ENCODE measurements at places on chromosomes 2 and 18. TPM values are rescaled to one million over a fixed set of nuclear protein-coding genes. Genes with fewer than 3 reads are reported as not detected.
A peak's percentile ranks its signal among the peaks of the same experiment; 100 is the strongest.

SH3RF3 gene
- 0.31 TPM for total RNA-seq

GNLY gene
- 9.0 TPM for total RNA-seq

CRYBA2 gene
- total RNA-seq, result not detected

RANBP2 gene
- total RNA-seq, result 83.4 TPM

KCNS3 gene
- not detected for total RNA-seq

SOWAHC gene
- total RNA-seq, result 0.15 TPM

YIPF4 gene
- total RNA-seq, result 47.0 TPM

DNA sequence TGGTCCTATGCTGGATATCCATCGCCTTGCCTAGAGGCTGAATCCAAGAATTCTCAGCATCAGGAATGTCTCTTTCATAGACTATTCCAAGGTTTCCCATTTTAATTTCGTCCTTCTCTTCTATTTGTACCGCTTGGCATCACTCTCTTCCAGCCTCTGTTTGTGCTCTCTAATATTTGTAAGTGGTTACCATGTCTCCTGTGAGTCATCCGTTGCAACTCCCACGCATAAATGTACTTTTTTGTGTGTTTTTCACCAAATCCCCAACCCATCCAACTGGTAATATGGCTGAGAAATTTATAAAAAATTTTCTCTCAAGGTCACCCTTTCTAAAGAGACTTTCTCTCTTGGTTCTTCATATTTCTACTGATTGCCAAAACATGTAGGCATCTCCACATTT, 21.8 kb downstream of the COLEC12 start:
- no peak overlapping the region for H3K4me3 ChIP-seq
- no peaks in the 10 kb centered on the region for H3K4me1 ChIP-seq
- H3K27ac ChIP-seq, result no peak overlapping the region

GRCh38 chr2:62774555-62775366, 69.2 kb downstream of the EHBP1 start:
- no peaks in the 10 kb centered on the region for H3K4me1 ChIP-seq
- DNase-seq, result no peak
- no peaks in the 10 kb centered on the region for H3K27me3 ChIP-seq

DNA sequence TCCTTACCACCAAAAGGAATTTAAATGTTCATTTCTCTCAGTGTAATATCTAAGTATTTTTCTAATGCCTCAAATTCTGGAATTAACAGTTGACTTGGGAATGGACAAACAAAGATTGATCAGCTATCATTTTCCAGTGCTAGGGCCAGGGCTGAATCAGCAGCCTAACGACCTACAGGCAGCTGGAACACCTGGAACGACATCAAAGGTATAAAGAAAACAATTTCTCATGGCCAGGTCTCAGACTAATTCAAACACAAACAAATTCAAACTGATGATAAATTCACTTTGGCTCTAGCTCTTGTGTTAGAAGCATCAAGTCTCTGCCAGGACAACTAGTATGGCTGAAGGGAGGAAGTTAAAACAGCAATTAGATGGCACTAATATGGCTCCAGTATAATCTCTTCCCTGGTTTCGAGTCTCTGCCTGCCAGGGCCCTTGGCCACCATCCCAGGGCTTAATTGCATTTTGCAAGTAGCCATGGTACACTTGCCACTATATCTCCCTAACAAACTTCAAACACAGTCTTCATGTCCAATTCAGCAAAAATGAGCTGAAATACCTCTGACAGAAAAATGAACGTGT, 70.2 kb upstream of the FSHR start:
- no peak overlapping the region for H3K27ac ChIP-seq
- H3K27me3 ChIP-seq, result no peaks in the 10 kb centered on the region
- no peaks in the 10 kb centered on the region for H3K36me3 ChIP-seq
- no peak overlapping the region for H3K4me3 ChIP-seq

GRCh38 chr2:159558479-159558878, 57.9 kb downstream of the BAZ2B start:
- H3K36me3 ChIP-seq, result no peaks in the 10 kb centered on the region
- H3K27ac ChIP-seq, result no peak overlapping the region
- no peak for DNase-seq
- H3K27me3 ChIP-seq, result no peaks in the 10 kb centered on the region

- H3K4me1 ChIP-seq, result no peaks in the 10 kb centered on the region
- no peaks in the 10 kb centered on the region for H3K27me3 ChIP-seq
- no peaks in the 10 kb centered on the region for H3K36me3 ChIP-seq
- no peak overlapping the region for H3K4me3 ChIP-seq
Observed at GRCh38 chr2:82968358-82968757, 1490.7 kb downstream of the SUCLG1 start.

DNA sequence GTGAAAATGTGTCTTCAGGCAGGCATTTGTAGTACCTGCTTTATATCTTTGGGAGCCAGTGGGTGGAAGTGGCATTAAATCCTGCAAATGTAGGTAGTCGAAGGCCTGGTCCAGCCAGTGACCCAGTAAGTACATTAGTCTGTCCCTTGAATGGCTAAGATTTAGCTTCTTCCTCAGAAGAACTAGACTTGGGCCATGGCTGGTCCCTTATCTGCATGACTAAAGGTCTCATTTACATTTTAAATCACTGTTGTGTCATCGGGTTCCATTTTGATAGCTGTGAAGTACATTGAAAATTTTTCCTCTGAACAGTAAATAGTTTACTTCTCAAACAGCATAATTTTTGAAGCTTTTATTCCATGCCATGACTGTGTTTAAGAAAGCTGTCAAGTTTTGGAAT, 438.4 kb upstream of the KLHL29 start:
- no peaks in the 10 kb centered on the region for H3K27me3 ChIP-seq
- no peaks in the 10 kb centered on the region for H3K36me3 ChIP-seq
- no peaks in the 10 kb centered on the region for H3K4me1 ChIP-seq
- H3K4me3 ChIP-seq, result no peak overlapping the region

- H3K4me3 ChIP-seq, result no peak overlapping the region
- no peaks in the 10 kb centered on the region for H3K36me3 ChIP-seq
- no peaks in the 10 kb centered on the region for H3K27me3 ChIP-seq
- no peak overlapping the region for H3K27ac ChIP-seq
Observed at GRCh38 chr2:151238527-151239487, 22.9 kb downstream of the RBM43 start.

GRCh38 chr2:20539776-20540586, 93.1 kb downstream of the RHOB start:
- no peak overlapping the region for H3K4me3 ChIP-seq
- DNase-seq, result no peak
- no peaks in the 10 kb centered on the region for H3K27me3 ChIP-seq
- no peaks in the 10 kb centered on the region for H3K36me3 ChIP-seq
- H3K27ac ChIP-seq, result no peak overlapping the region
- no peaks in the 10 kb centered on the region for H3K4me1 ChIP-seq

GRCh38 chr2:240440704-240441320, 5.3 kb downstream of the GPC1 start:
- H3K36me3 ChIP-seq, result no peaks in the 10 kb centered on the region
- peaks cover 6% of the 10 kb centered on the region for H3K4me1 ChIP-seq
- H3K27ac ChIP-seq, result no peak overlapping the region
- H3K4me3 ChIP-seq, result no peak overlapping the region

DNA sequence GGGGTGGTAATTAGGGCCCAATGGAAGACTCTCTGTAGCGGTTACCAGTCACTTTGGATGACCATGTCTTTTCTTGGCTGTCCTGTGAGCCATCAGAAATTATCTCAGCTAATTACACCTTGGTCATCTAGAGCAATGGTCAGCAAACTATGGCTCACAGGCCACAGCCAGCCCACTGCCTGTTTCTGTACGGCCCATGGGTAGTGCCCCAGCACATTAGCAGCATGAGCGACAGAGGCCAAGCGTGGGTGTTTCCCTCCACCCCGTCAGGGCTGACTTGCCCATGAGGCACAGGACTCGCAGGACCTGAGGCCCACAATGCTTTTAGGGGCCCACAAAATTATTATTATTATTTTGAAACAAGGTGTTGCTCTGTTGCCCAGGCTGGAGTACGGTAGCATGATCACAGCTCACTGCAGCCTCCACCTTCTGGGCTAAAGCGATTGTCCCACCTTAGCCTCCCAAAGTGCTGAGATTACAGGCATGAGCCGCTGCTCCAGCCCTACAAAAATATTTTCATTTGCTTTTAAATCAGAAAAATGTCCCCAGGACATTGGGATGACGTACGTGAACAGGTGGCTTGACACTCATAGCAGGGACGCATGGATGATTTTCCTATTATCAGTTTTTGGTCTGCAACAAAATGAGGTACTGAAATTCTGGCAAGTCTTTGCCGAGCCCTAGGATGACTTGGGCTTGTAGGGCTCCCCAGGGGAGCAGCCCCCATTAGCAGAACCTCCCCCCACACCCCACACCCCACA, 29.3 kb upstream of the CEP68 start:
- H3K36me3 ChIP-seq, result no peaks in the 10 kb centered on the region
- no peak for DNase-seq
- peaks cover 14% of the 10 kb centered on the region for H3K4me1 ChIP-seq
- H3K4me3 ChIP-seq, result no peak overlapping the region
- no peak overlapping the region for H3K27ac ChIP-seq

GRCh38 chr2:240502430-240503121, 55.2 kb downstream of the ANKMY1 start:
- no peaks in the 10 kb centered on the region for H3K36me3 ChIP-seq
- H3K4me3 ChIP-seq, result no peak overlapping the region
- H3K4me1 ChIP-seq, result no peaks in the 10 kb centered on the region
- no peak overlapping the region for H3K27ac ChIP-seq

DNA sequence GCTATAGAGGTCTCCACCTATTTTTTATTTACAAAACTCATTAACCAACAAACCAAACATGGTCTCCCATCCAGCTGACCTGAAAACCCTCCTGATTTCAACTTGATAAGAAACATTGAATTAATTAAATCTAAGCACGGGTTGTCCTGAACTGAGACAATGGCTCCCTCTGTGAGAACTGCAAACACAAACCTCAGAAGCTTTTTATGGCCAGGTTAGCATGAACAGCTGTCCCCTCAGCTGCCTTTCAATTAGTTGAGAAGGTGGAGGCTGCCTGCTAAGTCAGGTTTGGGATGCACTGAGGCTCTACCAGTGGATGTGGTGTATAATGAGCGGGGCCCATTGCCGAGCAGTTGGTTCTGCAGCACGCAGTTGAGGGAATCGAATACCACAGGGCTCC, 258.5 kb upstream of the DDX18 start:
- no peak overlapping the region for H3K27ac ChIP-seq
- H3K4me1 ChIP-seq, result no peaks in the 10 kb centered on the region

- H3K27ac ChIP-seq, result peak overlapping the region; percentile 77
- H3K4me1 ChIP-seq, result peaks cover 24% of the 10 kb centered on the region
- H3K4me3 ChIP-seq, result peak overlapping the region; percentile 63
- no peak for DNase-seq
- H3K36me3 ChIP-seq, result peaks cover 17% of the 10 kb centered on the region
Observed at GRCh38 chr2:96867756-96868554, 1.9 kb downstream of the SEMA4C start.

- no peaks in the 10 kb centered on the region for H3K36me3 ChIP-seq
- no peaks in the 10 kb centered on the region for H3K27me3 ChIP-seq
- no peak overlapping the region for H3K27ac ChIP-seq
- H3K4me1 ChIP-seq, result no peaks in the 10 kb centered on the region
Observed at GRCh38 chr18:56391931-56392590, 246.3 kb downstream of the TXNL1 start.

DNA sequence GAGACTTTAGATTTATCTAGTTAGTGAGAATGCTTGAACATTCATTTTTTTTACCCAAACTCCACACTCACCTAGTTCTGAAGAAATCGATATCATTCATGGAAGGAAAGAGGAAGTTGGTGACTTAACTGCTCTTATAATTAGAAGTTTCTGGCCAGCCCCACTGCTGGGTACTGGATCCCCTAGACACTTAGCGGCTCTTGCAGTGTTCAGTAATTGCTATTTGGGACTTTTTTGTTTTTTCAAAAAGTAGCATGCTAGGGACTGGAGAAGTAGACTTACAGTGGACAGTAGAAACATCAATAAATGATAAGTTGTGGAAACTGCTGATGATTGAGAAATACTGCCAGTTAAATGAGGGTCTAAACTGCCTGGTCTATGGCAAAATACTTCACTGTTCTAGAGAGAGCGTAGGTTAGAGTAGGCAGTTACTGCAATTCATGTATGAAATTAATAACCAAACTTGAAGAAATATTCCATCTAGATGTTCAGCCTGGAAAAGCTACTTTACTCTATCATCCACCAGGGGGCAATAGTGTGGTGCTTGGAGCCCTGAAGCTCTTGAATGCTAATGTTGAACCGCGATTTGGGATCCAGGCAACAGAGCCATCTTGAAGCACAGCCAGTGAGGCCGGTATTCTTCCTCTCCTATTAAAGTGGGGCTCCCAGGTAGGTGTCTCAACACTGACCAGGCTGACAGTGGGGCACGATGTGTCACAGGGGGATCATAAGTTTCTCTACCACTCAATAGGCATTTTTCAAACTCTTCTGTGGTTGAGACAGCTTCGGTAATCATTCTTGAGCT, 146.1 kb upstream of the SESTD1 start:
- H3K4me3 ChIP-seq, result no peak overlapping the region
- no peak for DNase-seq
- H3K36me3 ChIP-seq, result no peaks in the 10 kb centered on the region
- no peak overlapping the region for H3K27ac ChIP-seq
- no peaks in the 10 kb centered on the region for H3K27me3 ChIP-seq

GRCh38 chr18:23612434-23613090, 26.3 kb upstream of the NPC1 start:
- no peaks in the 10 kb centered on the region for H3K27me3 ChIP-seq
- DNase-seq, result no peak
- H3K4me1 ChIP-seq, result no peaks in the 10 kb centered on the region
- H3K4me3 ChIP-seq, result no peak overlapping the region

DNA sequence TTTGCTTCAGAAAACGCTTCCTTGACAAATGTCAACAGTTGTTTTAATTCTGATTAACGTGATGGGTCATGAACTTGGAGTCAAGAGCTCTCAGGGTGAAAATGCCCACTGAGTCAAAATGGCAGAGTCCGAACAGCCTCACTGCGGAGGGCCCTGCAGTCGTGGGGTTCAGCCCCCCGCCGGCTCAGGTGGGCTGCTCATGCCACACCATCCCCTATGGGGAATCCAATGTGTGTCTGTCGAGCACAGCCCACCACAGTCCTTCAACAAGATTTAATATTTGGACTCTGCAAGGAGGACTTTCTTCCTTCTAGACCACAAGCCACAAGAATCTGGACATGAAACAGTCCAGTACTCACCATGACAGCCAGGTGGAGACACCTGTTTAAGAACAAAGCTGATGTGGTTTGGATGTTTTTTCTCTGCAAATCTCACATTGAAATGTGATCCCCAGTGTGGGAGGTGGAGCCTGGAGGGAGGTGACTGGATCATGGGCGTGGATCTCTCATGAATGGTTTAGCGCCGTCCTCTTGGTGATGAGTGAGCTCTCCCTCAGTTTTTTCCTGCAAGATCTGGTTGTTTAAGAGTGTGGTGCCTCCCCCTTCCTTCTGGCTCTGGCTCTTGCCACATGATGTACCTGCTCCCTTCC, 201.0 kb downstream of the NDUFA10 start:
- H3K27me3 ChIP-seq, result no peaks in the 10 kb centered on the region
- no peak overlapping the region for H3K4me3 ChIP-seq
- no peak overlapping the region for H3K27ac ChIP-seq
- H3K36me3 ChIP-seq, result no peaks in the 10 kb centered on the region
- DNase-seq, result no peak

Measured in CD8-positive, alpha-beta memory T cell (primary cell).